ENCODE measurements at places on chromosomes 7 and 10.

DNA sequence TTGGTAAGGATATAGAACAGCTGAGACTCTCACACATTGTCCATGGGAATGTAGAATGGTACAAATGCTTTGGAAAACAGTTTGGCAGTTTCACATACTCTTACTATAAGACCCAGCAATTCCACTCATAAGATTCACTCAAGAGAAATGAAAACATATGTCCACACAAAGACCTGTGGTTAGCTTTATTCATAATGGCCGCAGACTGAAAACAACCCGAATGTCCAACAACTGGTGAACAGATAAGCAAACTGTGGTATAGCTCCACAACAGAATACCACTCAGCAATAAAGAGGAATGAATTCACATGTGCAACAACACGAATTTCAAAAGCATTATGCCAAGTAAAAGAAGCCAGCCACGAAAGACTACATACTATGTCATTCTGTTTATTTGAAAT lies 33.5 kb upstream of the CUL1 start:
- no peak for DNase-seq

DNA sequence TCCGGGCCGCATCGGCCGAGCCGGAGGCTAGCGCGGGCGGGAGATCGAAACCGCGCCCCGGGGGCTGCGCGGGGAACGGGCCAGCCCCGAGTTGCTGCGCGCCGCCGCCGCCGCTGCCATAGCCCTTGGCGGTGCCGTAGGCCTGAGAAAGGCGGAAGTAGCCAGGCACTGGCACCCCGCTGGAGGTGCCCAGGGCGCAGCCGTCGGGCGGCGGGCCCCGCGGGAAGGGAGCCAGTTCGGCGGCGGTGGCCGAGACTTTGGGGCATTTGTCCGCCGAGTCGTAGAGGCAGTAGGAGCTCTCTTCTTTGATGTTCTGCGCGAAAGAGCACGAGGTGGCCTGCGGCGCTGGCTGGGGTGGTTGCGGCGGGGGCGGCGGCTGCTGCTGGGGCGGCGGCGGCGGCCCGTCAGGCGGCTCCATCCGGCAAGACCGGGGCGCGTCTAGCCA lies 587 bp downstream of the HOXA10 start:
- DNase-seq: no peak

GRCh38 chr10:100873146-100873826 lies 39.5 kb upstream of the SLF2 start:
- no peak for DNase-seq

GRCh38 chr10:17234431-17234945 lies 6.4 kb downstream of the VIM start:
- DNase-seq: no peak

DNA sequence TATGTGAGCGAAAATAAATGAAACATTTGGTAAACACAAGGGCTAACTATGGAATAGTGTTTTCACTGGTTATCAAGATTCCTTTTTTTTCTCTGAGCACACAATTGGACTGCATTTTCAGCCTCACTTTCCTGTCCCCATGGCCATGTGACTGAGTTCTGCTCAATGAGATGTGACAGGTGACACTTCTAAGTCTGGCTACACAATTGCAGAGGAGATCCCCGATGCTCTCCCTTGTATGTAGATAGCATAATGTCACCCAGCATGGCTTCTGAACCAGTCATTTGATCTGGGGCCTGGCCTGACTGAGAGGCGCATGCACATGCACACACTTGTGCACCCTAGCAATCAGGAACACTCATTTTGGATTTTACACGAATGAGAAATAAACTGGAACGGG lies 581.8 kb downstream of the GRID1 start:
- DNase-seq: no peak

DNA sequence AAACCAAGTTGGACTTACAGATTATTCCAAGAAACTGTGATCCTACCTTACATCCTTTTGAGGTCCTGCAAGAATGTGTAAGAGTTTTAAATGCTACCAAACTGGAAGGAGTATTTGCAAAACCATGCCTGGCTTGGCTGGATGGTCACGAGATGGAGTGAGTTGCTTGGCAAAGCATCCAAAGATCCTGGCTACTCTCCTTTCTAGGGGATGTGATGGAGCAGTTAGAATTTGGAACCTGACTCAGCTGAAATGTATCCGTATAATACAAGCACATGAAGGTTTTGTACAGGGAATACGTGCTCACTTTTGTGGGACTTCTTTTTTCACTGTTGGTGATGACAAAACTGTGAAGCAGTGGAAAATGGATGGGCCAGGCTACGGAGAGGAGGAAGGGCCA lies 13.3 kb upstream of the SYPL1 start:
- no peak for DNase-seq

DNA sequence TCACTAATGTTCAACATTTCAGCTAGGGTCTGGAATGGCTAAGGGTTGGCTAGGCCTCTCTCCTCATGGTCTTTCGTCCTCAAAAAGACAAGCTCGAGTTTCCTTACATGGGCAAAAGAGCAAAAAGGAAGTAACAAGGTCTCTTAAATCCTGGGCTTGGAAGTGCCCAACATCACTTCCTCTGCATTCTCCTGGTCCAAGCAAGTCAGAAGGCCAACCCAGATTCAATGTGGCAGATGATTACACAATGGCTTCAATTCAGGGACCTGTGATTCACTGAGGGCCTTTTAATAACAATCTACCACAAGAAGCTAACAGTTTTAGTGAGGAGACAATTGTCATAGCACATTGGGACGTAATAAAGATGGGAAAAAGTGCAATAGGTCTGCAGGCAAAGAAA lies 4.4 kb upstream of the NUP205 start:
- DNase-seq: no peak

DNA sequence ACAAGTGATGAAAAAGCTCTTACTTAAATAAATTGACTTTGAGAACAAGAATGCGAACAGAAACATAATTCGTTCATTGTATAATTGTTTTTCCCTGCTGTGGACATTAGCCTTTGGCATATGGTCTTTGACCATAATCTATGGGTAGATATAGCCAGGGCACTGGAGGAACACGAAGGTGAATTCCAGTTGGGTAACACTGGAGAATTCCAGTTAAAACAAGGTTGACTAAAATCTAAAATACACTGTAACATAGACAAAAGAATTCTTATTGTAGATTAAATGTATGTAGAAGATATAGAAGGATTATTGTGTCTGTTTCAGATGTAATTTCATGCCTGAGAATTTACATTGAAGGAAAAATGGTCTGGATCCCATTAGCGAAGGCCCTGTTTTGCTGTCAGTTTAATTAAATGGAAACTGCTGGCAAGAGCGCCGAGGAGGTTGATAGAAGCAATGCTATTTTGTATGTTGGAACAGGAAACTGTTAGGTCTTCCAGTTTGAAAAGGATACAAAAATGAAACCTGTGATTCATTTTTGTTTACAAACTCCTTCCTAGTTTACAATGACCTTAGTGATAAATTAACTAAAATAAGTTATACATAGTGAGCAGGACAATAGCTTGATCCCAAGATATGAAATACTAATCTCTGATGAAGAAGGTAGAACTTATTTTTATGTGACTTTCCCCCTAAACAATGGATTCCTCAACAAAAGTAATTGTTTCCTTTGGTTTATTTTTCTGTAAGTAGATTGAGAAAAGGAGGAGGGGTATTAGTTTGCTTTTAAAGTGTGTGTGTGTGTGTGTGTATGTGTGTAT lies 68.9 kb downstream of the ARID5B start:
- DNase-seq: no peak

DNA sequence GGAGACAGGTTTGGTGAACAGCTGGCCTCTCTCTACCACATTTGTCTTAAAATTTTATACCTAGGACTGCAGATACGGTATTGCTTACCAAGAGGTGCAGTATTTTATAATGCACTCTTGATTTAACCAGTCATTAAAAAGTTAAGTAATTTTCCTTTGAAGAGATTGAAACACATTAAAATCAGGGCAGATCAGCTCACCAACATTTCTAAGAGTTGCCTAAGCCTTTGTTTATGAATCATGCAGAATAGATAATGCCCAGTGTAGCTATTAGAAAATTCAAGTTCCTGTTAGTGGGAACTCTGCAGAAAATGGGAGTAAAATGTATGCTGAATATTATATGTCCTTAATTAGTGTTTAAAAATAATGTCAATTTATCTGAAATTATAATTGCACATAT lies 140.2 kb upstream of the PRPS1L1 start:
- DNase-seq: no peak

DNA sequence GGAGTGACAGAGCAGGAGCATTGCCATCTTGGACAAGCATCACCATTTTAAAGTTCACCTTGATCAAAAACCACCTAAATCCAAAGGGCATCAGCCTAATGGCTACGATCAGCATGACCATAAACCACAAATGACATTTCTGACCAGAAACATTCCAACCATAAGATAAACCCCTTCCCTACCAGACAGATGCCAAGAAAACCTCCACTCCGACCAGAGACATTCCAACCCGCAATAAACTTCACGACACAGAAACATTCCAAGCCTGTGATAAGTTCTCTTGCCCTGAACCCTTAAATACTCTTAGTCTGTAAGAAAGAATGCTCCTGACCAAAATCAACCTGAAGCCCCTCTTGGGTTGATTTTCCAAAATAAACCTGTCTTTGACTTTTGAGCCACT lies 606.9 kb downstream of the POM121L12 start:
- DNase-seq: no peak

DNA sequence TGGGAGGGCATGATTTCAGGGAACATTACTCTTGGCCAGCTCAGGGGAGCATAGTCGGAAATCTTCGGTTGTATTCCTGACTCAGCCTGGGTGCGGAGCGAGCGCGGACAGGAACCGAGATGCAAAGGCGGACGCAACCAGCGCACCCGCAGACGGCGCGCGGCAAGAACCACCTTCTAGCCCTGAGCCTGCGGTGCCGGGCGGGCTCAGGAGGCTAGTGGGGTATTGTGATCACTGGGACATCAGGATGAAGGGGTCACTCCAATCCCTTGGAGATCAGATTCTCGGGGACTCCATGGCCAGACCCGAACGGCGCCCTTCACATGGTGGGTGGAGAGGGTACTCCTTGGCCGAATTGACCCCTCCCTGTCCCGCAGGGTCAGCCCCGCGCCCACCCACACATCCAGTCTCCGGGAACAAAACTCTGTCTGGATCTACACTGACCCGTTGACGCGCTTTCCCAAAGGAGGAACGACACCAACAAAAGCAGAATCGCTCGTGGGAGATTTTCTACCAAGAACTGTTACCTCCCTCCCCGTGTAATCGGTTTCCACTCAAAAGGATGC lies 730.5 kb downstream of the ZWINT start:
- no peak for DNase-seq

All from GM18507 (cell line).